ENCODE measurements at places on chromosomes 11 and 22.

DNA sequence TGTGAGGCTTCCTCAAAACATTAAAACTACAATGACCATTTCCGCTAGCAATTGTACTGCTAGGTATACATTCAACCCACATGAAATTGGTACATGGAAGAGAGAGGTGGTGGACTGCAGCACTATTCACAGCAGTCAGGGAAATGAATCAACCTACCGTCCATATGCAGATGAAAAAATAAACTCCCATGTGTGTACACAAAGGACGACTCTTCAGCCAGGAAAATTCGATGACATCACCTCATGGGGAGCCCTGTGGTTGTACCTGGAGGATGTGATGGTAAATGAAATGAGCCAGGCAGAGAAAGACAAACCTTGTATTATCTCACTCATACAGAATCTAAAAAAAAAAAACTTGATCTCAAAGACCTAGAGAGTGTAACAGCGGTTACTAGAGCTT lies 23.3 kb downstream of the RFPL3 start:
- no peak for DNase-seq

GRCh38 chr11:61589961-61590360 lies 9.1 kb upstream of the SYT7 start:
- DNase-seq: no peak

DNA sequence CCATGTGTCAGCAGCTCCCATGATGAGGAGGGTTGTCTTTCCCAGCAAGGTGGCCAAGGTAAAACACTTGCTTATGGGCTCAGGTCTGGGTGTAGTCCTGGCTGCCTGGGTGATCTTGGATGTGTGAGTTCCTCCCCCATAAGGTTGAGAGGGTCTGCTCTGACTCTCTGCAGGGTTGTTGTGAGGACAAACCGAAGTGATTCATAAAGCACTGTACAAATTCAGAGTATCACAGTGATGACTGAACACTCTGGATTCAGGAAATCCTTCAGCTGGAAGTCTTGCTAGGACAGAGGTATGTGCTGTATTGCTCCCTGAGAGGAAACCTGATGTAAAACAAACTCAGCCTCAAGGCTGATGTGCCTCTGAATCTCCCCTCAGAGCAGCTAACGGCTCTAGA lies 220.9 kb upstream of the PITPNB start:
- no peak for DNase-seq

DNA sequence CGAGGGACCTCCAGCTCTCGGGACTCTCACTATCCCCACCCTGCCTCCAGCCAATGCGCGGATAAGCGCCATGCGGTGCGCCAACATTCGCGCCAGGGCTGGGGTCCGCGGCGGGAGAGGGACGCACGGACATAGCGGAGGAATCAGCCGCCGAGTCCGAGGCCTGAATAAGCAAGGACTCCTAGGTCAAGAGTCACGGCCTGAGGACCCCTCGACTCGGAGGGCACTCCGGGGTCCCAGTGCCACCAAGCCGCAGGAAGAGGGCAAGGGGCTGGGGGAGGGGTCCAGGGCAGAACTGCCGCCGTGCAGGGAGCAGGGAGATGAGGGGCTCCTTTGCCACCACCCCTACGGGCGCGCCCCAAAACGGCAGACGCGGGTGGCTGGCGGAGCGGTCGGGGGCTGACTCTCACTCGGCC lies 552 bp downstream of the DSCAML1 start:
- DNase-seq: no peak

DNA sequence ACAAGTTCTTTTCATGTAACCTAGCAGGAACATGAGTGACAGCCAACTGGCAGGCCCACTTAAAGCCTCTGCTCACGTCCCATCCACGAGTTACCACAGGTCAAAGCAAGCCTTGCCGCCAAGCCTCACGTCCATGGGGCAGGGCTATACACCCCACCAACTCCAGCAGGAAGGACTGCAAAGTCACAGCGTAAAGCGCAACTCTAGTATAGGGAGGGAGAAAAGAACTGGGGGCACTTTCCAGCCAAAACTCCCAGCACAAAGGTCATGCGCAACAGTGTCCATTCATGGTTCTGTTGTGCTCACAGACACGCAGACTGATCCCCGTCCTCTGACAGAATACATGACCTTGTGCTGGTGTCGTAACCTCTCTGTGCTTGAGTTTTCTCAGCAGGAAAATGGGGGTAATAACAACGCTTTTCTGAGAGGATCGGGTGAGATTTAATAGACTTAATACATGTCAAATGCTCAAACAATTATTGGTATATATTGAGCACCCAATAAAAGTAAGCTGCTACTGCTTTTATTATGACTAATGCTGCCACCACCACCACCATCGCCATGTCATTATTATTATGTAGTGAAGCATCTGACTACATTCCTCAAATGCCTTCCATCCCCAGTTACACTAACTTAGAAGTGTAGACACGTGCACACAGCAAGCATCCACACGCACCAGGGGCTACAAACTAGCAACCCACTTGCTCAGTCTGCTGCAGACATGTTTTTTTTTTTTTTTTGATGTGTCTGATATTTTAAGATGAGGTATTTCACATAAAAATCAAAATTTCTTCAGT lies 104.4 kb upstream of the PARVA start:
- no peak for DNase-seq

DNA sequence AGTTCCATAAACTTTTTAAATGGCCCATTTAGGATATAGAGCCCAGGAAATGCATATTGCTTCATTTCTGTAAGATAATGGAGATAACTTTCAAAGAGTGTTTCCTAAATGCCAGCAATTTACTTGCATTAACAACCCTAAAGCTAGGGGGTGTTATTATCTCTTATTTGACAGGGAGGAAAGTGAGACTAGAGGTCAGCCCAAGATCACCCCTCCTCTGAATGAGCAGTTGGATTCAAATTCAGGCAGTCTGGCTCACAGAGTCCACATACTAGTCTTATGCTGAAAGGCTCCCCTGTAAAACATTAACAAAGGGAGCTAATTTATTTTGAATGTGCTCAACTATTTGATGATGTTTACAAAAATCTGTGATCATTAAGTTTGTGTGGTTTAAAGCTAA lies 49.9 kb upstream of the TRIM77 start:
- no peak for DNase-seq

GRCh38 chr11:60252213-60253108 lies 9.5 kb upstream of the MS4A4E start:
- no peak for DNase-seq

GRCh38 chr11:113077379-113077778 lies 116.2 kb downstream of the NCAM1 start:
- DNase-seq: no peak

- no peak for DNase-seq
Measured at GRCh38 chr11:14636119-14636518, 7.5 kb upstream of the PDE3B start.

DNA sequence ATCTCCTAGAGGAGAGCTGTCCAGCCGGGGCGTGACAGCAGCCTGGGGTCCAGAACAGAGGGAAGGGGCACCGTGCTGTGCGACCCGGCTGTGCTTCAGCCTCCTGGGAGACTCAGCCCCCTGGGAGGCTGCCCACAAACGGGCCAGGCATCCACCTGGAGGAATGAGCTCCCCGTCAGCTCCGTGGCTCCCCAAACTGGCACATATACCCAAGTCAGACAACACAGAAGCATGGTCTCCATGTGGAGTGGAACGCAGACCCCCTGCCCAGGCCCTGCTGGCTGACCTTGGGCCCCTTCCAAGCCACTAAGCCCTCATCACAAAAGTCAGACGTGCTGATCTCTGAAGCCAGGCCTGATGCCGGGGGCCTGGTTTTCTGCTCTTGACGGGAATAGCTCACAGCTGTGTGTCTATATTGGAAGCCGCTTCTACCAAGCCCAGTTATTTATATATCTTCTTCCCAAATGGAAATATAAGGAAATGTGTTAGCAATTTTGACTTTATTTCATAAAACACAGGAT lies 91.7 kb downstream of the BRD1 start:
- DNase-seq: no peak

- DNase-seq: no peak
Measured at GRCh38 chr11:72491001-72491400, 56.7 kb upstream of the CLPB start.
